Stimulated activated CD8-positive, alpha-beta memory T cell treated with anti-CD3 and anti-CD28 coated beads, Interleukin-15, amount 100 ng/mL, for 1 hour (primary cell): ENCODE measurements at places on chromosomes 3 and 15.

DNA sequence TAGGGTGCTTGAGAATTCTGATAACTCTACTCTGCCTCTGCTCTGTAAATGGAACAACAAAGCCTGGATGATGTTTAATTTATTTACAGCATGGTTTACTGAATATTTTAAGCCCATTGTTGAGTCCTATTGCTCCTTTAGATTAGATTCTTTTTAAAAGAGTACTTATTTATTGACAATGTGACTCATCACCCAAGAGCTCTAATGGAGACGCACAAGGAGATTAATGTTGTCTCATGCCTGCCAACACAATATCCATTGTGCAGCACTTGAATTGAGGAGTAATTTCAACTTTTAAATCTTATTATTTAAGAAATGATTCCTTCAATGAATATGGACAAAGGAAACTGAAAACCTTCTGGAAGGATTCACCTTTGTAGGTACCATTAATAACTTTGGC, 691.4 kb downstream of the ZBBX start:
- no peak for DNase-seq

DNA sequence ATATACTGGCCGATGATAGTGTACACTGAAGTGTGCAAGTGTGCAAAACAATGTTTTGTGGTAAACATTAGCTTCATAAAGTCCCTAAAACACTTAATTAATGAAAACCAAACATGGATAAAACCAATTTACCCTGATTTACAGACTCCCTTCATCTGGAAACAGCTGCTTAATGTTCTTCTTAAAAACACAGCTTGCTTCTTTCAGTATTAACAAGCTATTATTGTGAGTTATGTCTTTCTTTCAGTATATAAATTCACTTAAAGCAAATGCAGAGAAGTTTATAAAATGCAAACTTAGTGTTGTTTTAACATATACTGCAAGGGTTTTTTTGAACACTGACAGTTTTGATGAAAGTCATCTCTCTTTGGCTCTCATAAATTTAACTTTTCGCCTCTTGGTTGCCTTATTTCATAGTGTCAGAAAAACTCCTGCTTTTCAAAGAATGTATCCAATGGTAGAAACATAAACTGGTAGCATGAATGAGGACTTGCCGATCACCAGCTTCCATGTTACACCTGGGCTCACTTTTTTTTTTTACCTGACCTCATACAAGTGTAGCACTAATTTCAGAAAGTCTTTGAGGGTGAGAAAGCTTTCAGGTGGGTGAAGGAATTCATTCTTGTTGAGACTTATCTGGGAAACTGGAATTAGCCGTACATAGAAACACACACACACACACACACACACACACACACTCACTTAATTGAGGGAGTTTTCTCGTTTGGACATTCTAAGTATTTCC, 532.2 kb downstream of the ROBO2 start:
- DNase-seq, result no peak

DNA sequence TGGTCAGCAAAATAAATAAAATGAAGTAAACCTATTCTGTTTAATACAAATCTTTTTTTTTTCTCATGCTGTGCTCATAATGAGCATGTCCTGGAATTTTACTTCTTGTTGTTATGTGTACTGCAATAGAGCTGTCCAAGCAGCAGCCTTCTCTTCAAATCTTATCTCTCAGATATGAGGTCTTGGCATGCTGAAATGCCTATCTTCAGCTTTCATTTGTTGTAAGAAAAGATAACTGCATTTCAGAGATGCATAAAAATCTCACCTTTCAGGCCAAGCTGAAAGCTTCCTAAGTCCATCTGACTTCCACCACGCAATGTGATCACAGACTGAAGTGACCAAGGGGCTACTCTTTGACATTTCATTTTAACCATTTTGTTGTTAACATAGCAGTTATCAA, 43.5 kb upstream of the LRRC3B start:
- DNase-seq, result no peak

- no peak for DNase-seq
These were observed 222.0 kb downstream of the NEK10 start for GRCh38 chr3:27147215-27147614.

DNA sequence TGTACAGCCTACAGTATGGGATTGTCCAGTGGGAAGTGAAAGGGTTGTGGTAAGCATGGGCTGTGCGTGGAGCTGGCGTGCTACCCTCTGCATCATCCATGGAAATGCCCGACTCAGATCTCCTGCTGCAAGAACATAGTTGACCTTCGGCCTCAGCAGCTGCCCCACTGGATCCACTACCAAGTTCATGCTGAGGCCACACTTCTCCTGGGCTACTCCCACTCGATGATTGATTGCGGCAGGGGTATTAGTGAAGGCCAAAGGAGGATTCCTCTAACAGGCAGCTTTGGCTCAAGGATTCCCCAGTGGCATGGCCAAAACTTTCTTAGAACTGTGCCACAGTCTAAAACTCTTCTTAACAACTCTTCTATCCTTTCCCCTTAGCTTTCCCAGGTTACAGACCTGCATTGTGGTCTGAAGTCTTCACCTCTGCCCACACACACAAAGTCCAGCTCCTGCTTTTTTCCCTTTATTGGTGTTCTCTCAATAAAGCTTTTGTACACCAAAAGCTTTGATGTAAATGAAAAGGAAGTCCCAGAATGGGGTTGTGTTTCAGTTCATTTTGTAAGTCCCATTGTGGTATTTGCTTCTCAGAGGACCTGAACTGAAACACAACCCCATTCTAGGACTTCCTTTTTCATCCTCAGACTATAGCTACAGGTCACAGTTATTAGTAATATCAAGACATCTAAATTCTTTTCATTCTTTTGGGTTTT, 4.9 kb upstream of the TBC1D5 start:
- DNase-seq, result no peak

DNA sequence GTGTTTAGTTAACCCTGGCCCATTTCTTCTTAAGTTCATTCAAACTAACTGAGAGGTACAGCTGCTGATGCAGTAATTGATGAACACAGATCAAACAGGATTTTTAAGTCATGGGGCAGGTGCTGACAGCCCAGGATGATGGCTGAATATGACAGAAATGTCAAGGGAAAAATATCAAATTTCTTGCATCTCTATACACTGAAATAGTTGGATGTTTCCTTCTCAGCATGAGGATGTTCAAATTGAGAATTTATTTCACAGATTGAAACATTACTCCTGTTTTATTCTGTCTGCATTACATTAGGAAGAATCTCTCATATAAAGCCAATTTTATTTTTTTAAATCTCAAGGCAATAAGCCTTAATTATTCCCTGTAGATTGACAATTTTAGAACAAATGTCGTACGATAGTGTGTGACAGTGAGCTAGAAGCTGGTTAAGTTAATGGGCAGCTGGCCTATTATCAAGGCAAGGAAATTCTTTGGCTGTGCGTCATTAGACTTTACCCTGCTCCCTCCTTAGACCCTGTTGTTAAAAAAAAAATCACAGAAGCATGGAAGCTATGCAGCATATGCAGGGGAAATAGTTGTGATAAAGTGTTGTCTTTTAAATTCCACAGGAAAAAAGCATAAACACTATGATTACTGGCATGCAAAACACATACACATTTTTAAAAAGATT, 183.8 kb upstream of the KCNMB2 start:
- DNase-seq, result no peak
